ENCODE measurements at places on chromosomes 1 and 21.

GRCh38 chr21:14097881-14098499, 112.8 kb downstream of the LIPI start:
- no peak for DNase-seq

DNA sequence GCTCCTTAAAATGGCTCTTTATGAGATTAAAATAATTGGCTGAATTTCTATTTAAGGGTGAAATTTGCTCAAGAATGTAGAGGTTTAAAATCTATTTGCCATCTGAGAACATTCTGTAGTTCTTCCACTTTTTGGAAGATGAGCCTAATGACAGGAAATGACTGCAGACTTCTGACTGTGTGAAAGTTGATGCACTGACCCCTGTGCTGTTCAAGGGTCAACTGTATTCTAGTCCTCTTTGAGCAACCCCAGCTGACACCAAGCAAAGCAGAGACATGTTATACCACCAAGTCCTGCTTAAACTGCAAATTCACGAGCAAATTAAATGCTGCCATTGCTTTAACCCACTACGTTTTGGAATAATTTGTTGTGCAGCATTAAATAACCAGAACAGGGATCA, 26.6 kb downstream of the DDAH1 start:
- DNase-seq = no peak

DNA sequence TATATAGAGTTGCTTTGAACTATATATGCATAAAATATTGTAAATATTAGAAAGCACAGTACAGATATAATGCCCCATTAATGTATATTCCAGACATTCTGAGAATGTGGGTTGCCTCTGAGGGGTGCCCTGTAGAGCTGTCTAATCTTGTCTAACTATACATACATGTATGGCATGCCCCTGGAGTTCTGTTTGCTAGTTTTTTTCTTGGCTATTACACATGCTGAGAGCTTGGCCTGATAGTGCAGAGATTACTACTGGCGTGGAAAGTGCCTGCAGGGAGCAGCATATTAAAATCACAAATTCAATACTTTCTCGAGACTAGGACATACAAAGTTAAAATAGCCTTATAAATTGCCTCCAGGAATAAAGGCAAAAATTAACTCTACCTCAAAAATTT, 24.1 kb downstream of the KCNA3 start:
- no peak for DNase-seq

DNA sequence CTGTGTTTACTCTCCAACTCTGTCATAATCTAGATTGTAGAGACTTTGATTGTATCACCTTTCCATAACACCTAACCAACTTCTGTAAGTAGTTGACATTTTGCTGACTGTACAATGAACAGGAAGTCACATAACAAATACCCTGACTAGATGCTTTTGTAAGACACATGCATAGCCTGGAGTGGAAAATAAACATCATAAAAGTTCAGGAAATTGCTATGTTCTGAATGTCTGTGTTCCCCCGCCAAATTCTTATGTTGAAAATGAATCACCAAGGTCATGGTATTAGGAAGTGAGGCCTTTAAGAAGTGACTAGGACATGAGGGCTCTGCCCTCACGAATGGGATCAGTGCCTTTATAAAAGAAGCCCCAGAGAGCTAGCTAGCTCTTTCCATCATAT, 40.4 kb upstream of the ZSWIM5 start:
- no peak for DNase-seq

DNA sequence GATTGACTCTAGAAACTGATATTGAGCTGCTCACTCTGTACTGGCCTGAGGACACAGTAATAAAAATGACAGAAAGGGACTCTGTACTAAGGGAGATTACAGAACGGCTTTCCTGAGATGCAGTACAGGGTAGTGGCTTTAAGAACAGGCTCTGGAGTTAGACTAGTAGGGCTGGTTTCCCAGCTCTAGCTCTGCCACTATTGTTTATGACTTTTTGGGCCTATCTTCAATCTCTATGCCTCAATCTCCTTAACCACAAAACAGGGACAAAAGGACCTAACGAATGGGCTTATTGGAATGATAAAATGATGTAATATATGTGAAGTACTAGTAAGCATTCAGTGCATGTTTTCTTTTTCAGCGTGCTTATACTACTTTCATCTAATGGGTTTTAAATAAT, 1.4 kb downstream of the DEPDC1 start:
- DNase-seq = no peak

- no peak for DNase-seq
These were observed 18.4 kb downstream of the CD2 start for GRCh38 chr1:116772648-116773045.

DNA sequence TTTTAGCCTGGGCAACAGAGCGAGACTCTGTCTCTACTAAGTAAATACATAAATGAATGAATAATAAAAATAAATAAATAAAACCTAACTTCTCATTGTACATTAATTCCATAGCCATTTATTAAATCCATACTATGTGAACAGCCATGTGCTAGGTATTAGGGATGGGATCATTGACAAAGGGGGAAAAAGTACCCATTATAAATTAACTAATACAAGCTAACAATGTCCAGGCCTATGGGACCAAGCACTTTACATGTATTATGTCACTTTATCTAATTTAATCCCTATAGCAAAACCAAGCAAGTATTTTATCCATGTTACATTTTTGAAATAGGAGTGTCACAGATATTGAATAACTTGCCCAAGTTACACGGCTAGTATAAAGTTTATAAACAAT, 2.6 kb upstream of the CDC7 start:
- DNase-seq = no peak

DNA sequence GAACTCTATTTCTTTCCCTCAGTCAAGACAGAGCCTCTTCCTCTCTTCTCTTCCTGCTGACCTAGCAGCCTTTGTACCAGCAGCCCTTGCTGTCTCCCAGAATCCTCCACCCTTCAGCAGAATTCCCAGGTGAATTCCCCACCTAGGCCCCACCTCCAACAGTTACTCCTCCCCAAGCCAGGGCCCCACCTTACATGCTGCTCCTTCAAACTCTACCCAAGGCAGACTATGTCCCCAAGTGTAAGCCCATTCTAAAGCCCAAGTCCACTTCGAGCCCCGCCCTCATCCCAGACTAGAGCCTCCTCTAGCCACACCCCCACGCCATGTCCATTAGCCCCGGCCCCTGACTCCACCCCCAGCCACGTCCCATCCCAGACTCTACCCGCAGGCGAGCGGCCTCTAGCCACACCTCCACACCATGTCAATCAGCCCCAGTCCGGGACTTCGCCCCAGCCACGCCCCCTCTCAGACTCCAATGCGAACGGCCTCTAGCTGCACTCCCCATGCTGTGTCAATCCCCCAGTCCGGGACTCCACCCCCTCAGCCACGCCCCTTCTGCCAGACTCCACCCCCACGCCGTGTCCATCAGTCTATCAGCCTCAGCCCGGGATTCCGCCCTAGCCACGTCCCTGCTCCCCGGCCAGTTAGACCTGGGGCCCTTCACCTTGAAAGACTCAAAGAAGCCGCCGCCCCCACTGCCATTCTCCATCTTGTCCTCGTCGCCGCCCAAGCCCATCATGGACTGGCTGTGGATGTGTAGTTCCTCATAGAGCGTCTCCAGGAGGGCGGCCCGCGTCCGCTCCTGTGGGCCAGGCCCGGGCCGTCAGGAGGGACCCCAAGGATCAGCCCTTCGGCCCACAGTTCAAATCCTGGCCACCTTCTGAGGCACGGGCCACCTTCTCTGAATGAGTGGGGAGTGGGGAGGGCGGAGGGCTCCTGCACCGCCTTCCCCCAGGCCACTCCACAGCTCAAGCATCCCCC, 61.3 kb downstream of the RAP1GAP start:
- no peak for DNase-seq

GRCh38 chr21:29684106-29684505, 255.7 kb downstream of the GRIK1 start:
- DNase-seq = no peak

DNA sequence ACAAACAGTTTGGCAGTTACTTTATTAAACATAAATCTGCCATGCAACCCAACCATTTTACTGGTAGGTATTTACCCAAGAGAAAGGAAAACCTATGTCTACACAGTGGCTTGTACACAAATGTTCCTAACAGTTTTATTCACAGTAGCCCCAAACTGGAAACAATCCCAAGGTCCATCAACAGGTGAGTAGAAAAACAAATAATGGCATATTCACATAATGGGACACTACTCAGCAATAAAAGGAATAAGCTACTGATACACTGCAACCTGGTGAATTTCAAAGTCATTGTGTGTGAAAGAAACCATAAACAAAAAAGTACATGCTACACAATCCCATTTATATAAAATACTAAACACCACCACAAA, 12.7 kb downstream of the KYAT3 start:
- no peak for DNase-seq

DNA sequence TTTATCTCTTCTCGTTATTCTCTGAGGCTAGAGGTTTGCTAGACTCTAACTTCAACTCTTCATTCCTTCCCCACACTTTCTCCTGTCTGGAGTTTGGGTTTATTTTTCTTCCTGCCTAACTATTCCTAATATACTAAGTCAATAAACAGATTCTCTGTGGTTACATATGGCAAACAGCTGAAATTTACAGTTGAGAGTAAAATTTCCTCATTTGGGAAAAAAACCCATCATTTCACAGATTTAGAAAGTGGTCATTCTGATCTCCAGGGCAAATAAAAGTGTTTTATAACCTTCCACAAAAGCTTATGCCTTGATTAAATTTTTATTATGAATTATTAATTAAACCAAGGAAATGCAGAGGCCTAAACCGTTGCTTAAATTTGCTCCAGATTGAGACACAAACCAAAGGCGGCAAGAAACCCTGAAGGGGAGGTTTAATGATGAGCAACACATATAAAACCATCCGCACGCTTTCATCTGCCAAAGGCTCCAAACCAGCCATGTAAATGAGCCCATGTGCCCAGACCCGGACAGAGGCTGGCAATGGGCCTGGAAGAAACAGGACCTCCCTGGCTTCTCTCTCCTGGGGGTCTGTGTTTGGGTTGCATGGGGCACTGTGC, 201.7 kb upstream of the LMO4 start:
- no peak for DNase-seq
